Heart left ventricle (tissue), 16 donors: ENCODE measurements at places on chromosomes 16 and 17. TPM values are rescaled to one million over a fixed set of nuclear protein-coding genes. Genes with fewer than 3 reads are reported as not detected.
A peak's percentile ranks its signal among the peaks of the same experiment; 100 is the strongest.

IKZF3 gene
- 0.22 TPM for total RNA-seq

BEAN1 gene
- total RNA-seq: 0.78 TPM

CHD3 gene
- 14.3 TPM for total RNA-seq

NOXO1 gene
- total RNA-seq: not detected

FBXW10 gene
- not detected for total RNA-seq

GRCh38 chr17:75689441-75689873, 22.3 kb downstream of the SAP30BP start:
- DNase-seq: no peak
- no peak overlapping the region for H3K4me3 ChIP-seq
- no peaks in the 10 kb centered on the region for H3K27me3 ChIP-seq
- no peak overlapping the region for H3K27ac ChIP-seq
- H3K36me3 ChIP-seq: peaks cover 20% of the 10 kb centered on the region

DNA sequence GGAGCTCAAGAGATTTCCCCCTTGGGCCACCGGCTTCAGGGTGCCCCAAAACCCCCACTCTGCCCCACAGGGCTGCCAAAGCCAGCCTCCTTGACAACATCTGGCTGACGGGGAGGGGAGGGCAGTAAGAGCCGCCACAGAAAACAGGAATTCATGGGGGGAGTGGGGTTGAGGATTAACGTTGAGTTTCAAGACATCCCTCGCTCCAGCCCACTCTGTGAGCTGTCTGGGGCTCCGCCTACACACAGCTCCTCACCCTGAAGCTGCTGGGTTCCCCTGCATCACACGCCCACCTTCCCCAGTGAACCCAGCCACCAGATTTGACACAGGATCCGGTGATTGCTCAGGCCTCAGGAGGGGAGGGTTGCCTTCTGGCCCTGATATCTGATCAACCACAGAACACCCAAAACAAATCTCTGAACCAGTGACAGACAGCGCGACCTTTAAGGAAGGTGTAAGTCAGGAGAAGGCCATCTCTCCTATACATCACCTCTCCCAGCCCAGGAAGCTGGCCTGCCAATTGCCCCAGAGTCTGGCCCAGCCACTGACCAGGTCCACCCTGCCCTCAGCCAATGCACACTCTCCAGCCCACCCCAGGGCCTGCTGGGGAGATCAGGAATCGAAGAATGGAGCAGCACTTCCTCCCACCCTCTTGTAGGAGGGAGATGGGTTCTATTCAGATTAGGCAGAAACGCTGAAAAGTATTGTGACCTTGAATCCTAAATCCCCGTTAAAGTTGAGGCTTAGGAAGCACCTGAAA, 132.1 kb downstream of the CLEC16A start:
- DNase-seq: no peak
- no peaks in the 10 kb centered on the region for H3K27me3 ChIP-seq
- peaks cover 14% of the 10 kb centered on the region for H3K36me3 ChIP-seq
- H3K27ac ChIP-seq: no peak overlapping the region
- H3K4me1 ChIP-seq: peaks cover 6% of the 10 kb centered on the region

DNA sequence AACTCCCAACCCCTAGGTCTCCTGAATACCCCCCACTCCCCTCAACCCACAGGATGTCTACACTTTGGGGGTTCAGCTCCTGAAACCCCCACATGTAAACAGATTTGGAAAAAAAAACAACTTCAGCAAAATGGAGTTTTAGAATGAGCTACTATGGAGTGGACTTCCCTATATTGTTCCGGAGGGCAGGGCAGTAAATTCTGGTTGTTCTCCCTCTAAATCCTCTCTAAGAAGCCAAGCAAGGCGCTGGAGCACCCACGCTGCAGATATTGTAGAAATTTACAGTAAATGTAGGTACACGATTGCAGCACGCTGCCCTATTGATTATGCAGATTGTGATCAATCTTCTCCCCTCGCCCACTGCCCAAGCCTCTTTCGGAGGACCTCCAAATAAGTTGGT, 8.5 kb upstream of the ZFHX3 start:
- peak overlapping the region; percentile 93 for H3K27ac ChIP-seq
- H3K4me1 ChIP-seq: peaks cover 3% of the 10 kb centered on the region
- H3K4me3 ChIP-seq: peak overlapping the region; percentile 84
- H3K36me3 ChIP-seq: no peaks in the 10 kb centered on the region
- H3K27me3 ChIP-seq: no peaks in the 10 kb centered on the region
- DNase-seq: no peak

GRCh38 chr17:2037155-2037554, 4.7 kb upstream of the OVCA2 start:
- peaks cover 53% of the 10 kb centered on the region for H3K36me3 ChIP-seq
- no peak overlapping the region for H3K4me3 ChIP-seq
- DNase-seq: no peak
- peaks cover 4% of the 10 kb centered on the region for H3K4me1 ChIP-seq
- no peak overlapping the region for H3K27ac ChIP-seq

DNA sequence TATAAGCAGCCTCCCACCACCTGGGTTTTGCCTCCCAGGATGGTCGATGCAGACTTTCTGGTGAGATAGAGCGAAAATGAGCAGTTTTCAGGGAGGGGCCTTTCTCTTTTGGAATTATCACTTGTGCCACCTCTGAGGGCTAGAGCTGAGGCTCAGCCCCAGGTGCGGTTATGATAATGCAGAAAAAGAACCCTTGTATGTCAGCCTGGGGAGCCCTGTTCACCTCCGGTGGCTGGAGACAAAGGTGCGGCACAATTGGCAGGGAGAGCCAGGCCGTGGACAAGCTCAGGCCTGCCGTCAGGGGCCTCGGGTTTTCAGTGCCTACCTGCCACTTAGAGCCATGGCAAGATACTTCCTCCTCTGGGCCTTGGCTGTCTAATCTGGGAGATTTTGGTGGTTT, 4.4 kb downstream of the SCPEP1 start:
- no peak overlapping the region for H3K27ac ChIP-seq
- H3K36me3 ChIP-seq: peaks cover 38% of the 10 kb centered on the region
- H3K4me3 ChIP-seq: no peak overlapping the region
- no peaks in the 10 kb centered on the region for H3K27me3 ChIP-seq

- no peak overlapping the region for H3K27ac ChIP-seq
- no peaks in the 10 kb centered on the region for H3K4me1 ChIP-seq
- DNase-seq: no peak
These were observed 191.6 kb downstream of the WWOX start for GRCh38 chr16:78290872-78291591.

DNA sequence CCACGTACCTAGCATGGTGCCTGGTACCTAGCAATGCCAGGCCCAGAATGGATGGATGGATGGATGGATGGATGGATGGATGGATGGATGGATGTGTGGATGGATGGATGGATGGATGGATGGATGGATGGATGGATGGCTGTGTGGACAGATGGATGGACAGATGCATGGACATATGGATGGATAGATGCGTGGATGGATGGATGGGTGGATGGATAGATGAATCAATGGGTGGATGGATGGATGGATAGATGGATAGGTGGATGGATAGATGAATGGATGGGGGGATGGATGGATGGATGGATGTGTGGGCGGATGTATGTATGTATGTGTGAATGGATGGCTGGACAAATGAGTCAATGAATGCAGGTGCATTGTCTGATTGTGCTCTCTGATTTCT, 12.6 kb downstream of the GPR139 start:
- no peaks in the 10 kb centered on the region for H3K4me1 ChIP-seq
- H3K27me3 ChIP-seq: no peaks in the 10 kb centered on the region
- no peak for DNase-seq
- no peak overlapping the region for H3K27ac ChIP-seq

DNA sequence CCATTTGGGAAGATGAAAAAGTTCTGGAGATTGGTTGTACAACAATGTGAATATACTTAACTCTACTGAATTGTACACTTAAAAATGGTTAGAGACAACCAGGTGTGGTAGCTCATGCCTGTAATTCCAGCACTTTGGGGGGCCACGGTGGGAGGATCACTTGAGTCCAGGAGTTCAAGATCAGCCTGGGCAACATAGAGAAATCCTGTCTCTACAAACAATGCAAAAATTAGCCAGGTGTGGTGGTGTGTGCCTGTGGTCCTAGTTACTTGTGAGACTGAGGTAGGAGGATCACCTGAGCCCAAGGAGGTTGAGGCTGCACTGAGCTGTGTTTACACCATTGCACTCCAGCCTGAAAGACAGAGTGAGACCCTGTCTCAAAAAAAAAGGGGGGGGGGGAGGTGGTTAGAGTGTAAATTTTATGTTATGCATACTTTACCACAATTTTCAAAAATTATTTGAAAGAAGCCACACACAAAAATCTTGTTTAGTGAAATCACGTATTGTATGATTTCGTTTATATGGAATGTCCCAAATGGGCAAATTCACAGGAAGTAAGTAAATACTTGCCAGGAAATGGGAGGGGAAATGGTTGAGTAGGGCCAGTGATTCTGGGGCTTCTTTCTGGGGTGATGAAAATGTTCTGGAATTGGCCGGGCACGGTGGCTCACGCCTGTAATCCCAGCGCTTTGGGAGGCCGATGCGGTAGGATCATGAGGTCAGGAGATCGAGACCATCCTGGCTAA, 37.1 kb upstream of the AMZ2 start:
- H3K27ac ChIP-seq: no peak overlapping the region
- no peak for DNase-seq
- no peaks in the 10 kb centered on the region for H3K4me1 ChIP-seq
- H3K36me3 ChIP-seq: peaks cover 22% of the 10 kb centered on the region
- no peaks in the 10 kb centered on the region for H3K27me3 ChIP-seq

- peaks cover 34% of the 10 kb centered on the region for H3K4me1 ChIP-seq
- DNase-seq: no peak
- no peak overlapping the region for H3K27ac ChIP-seq
These were observed 25.8 kb downstream of the ZNRF1 start for GRCh38 chr16:75024594-75024993.

- no peaks in the 10 kb centered on the region for H3K36me3 ChIP-seq
- no peaks in the 10 kb centered on the region for H3K27me3 ChIP-seq
- no peak overlapping the region for H3K4me3 ChIP-seq
- H3K27ac ChIP-seq: peak overlapping the region; percentile 95
- no peak for DNase-seq
These were observed 3.9 kb downstream of the RAI1 start for GRCh38 chr17:17684906-17685774.

- no peaks in the 10 kb centered on the region for H3K27me3 ChIP-seq
- no peaks in the 10 kb centered on the region for H3K4me1 ChIP-seq
- H3K36me3 ChIP-seq: no peaks in the 10 kb centered on the region
- peak overlapping the region; percentile 9 for H3K27ac ChIP-seq
- no peak overlapping the region for H3K4me3 ChIP-seq
These were observed 127.9 kb upstream of the MON1B start for GRCh38 chr16:77062878-77063675.

DNA sequence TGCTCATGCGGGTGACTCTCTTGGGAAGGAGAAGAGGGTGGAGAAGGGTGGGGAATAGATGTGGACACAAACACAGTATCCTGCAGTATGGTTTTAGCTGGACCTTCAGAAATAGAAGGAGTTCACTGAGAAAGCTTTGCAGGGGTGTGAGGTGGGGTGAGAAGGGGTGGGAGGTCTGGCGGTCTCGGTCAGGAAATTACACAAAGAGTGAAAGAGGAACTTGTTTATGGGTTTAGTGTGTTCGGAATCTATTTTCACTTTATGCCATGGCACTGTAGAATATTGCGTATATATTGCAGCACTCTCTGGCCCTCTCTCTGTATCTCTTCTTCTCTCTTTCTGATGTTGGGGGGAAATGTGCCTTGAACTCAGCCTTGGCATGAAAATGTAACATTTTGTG, 148.2 kb upstream of the GOT2 start:
- no peaks in the 10 kb centered on the region for H3K4me1 ChIP-seq
- no peaks in the 10 kb centered on the region for H3K27me3 ChIP-seq
- no peak for DNase-seq
- no peak overlapping the region for H3K4me3 ChIP-seq
- H3K36me3 ChIP-seq: no peaks in the 10 kb centered on the region

GRCh38 chr16:9847146-9847545, 335.1 kb downstream of the GRIN2A start:
- H3K27ac ChIP-seq: no peak overlapping the region
- H3K4me1 ChIP-seq: no peaks in the 10 kb centered on the region
- no peak for DNase-seq
- no peaks in the 10 kb centered on the region for H3K36me3 ChIP-seq
- H3K4me3 ChIP-seq: no peak overlapping the region
- no peaks in the 10 kb centered on the region for H3K27me3 ChIP-seq
